ENCODE measurements at places on chromosomes 16 and 17.

- no peak for DNase-seq
These were observed 1.5 kb upstream of the RNF157 start for GRCh38 chr17:76241691-76242255.

DNA sequence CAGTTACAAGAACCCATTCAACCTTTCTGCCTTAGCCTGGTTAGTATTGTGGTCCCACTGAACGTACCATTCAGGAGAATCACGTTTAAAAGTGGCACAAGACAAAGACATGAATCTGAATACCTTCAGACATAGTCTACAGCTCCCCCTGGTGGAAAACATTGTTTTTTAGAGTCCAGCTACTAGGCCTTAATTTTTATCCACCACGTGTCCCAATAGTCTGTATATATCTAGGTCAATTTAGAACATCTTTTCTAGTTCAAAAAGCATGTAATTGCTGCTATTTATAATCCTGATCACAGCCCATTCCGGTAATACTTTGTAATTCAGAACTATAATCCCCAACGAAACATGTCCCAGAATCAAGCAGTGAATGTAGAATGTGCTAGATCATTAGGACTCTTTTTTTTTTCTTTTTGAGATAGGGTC lies 13.7 kb upstream of the GUCY2D start:
- peak; percentile 16 for DNase-seq

- DNase-seq = no peak
These were observed 102.8 kb upstream of the CCL1 start for GRCh38 chr17:34465789-34466188.

DNA sequence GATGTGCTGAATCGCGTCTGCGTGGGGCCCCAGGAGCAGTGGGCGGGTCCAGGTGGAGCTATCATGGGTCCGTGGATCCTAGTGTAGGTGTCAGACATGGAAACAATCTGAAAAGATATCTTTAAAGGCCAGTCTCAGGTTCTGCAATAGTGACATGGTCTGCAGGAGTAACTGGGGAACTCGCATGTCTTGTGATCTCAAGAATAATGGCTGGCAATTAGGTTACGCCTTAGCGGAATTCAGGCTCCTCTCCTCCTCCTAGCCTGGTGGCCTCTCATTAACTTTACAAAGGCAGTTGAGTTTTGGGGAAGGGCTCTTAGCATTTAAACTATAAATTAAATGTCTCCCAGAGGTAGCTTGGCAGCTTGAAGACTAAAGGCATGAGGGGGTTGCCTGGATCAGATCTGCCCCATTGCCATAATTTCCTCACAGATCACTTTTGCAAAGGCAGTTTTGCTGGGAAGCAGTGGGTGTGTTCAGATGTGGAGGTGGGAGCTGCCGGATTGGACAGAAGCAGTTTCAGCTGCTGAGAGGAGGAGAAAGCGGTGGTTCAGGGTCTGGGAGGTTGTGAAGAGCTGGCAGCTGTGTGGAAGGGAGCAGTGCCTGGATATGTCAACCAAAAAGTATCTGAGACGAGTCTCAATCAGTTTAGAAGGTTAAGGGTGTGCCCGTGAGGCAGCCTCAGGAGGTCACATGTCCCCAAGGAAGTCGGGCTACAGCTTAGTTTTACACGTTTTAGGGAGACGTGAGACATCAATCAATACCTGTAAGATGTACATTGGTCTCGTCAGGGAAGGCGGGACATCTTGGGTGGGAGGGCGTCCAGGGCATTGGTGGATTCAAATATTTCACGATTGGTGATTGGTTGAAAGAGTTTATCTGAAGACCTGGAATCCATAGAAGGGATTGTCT lies 2.7 kb downstream of the TBCD start:
- DNase-seq = no peak

DNA sequence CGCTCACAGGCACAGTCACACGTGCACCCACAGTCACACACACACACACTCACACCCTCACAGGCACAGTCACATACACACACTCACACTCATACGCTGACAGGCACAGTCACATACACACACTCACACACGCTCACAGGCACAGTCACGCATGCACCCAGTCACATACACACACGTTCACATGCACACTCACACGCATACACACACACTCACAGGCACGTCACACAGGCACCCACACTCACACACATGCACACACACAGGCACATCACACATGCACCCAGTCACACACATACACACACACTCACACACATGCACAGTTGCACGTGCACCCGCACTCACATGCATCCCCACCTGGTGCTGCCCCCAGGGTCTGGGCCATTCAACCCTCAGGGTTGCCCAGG lies 46.1 kb upstream of the CBFA2T3 start:
- no peak for DNase-seq

DNA sequence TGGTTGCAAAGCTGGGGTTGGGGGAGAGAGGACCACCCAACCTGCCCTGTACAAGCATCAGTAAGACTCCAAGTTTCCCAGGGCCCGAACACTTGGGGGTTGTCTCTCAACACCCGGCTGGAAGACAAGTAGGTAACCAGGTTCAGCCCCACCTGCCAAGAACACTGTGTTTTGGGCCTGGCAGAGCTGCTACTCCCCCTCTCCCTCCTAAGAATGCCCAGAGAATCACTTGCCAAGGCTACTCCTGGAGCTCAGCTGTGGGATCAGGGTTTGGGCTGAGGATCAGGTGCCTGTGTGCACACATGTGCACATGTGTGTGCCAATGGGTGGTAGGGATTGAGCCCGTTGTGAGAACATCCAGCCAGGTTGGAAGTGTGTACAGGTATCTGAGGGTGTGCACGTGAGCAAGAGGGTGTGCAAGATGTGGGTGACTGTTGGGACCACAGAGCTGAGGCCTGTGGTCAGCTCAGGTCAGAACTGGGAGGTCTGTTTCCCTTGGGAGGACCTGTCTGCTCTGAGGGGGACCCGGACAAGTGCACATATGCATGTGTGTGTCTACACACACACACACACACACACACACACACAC lies 2.3 kb downstream of the HSD11B2 start:
- DNase-seq = no peak

GRCh38 chr17:64326420-64327054 lies 63.5 kb upstream of the TEX2 start:
- DNase-seq = no peak

DNA sequence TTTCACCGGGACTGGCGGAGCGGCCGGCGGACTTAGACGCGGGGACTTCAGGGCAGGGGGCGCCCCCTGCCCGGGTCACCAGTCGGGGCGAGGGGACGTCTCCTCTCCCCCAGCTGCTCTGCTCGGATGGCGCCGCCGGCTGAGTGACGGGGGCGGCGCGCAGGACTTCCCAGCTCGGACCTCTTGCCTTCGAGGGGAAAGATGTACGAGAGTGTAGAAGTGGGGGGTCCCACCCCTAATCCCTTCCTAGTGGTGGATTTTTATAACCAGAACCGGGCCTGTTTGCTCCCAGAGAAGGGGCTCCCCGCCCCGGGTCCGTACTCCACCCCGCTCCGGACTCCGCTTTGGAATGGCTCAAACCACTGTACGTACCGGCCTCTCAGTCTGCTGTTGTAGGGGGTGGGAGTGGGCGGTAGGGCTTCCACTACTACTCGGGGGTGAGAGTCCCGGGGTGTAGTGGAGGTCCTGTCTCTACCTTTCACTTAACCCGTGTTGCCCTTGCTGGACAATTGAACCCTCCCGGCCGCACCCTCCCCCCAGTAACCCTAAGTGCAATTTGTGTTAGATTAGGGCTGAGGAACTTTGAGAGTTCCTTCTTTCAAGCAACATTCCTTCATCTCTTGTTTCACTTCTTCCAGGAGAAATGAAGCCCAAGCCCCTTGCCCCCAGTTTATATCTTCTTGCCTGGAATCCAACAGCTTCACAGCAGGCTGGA lies 21.9 kb downstream of the GJD3 start:
- no peak for DNase-seq

GRCh38 chr17:20174588-20175265 lies 165.6 kb downstream of the SPECC1 start:
- no peak for DNase-seq

DNA sequence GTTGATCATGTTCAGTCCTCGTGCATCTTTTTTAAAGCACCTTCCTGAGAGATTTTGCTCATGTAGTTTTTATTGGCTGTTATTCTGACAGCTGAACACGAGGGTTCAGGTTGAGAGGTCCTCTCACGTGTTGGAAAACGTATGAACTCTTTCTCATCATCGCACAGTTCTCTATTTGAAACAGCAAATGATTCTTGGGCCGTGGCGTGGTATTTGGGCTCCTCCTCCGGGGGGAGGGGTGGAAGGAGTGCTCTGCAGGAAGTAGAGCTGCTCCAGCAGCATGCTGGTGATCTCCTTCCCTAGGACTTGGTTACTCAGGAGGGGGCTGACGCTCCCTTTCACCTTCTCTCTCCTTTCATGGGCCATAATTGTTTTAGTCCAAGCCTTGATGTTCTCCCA lies 70.4 kb downstream of the KSR1 start:
- DNase-seq = no peak

GRCh38 chr17:16381496-16381820 lies 567 bp downstream of the UBB start:
- peak; percentile 14 for DNase-seq

DNA sequence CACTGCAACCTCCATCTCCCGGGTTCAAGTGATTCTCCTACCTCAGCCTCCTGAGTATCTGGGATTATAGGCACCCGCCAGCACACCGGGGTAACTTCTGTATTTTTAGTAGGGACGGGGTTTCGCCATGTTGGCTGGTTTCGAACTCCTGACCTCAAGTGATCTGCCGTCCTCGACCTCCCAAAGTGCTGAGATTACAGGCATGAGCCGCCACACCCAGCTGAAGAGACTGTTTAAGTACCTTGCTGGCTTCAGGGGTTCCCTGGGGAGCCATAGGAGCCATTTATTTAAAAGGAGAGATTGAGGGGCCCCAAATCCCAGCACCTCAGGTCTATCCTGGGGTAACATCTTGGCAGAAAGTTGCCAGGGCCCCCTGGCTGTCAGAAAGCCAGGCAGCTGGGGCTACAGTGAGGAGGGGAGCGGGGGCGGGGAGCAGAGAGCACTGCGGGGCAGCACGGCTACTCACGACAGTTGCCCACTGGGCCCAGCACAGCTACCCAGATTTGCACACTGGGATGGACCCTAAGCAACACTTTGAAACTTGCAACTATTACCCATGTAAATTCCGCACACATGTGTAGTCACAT lies 1.6 kb downstream of the SNAI3 start:
- no peak for DNase-seq

GRCh38 chr16:31199430-31200041 lies 3.0 kb downstream of the PYCARD start:
- DNase-seq = no peak

- DNase-seq = no peak
These were observed 16.5 kb upstream of the SLC35G3 start for GRCh38 chr17:35210741-35211140.

GRCh38 chr17:80772906-80773242 lies 218.8 kb upstream of the CHMP6 start:
- DNase-seq = no peak

GRCh38 chr17:41058741-41059140 lies 1.2 kb downstream of the KRTAP2-3 start:
- no peak for DNase-seq

DNA sequence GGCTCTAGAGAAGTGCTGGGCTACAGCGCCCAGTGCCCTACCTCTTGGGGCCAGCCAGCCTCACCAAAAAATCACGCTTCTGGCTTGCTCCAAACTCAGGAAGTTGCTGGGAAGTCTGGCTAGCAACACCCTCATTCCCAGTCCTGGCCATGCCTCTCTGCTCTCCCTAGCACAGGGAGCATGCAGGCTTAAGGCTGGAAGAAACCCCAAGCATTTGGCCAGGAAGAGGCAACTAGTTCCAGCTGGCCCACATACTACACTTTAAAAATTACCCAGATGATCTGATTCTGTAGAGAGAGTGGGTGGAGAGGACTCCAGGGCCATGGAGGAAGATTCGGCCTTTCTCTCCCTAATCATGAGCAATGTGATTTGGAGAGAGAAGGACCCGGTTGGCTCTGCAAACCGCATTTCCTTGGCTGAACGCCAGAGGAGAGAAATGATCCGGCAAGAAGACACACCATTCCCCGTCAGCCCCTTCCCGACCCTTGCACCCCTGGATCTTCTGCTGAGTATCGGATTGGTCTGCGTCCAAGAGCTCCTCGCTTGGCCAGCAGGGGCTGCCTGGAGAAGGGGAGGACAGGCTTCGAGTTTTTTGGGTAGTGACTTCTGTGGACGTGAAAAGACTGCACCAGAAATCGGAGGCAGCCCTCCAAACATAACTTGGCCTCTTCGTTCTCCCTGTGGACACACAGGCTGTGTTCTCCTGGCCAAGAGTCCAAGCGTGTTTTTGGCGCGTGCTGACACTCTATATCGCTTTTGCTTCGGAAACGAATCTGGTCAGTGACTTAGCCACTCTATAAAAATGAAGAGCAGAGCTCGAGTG lies 406.3 kb downstream of the WWOX start:
- no peak for DNase-seq

- no peak for DNase-seq
These were observed 9.2 kb downstream of the BFAR start for GRCh38 chr16:14641926-14642325.

GRCh38 chr17:58265902-58266875 lies 14.5 kb downstream of the MPO start:
- no peak for DNase-seq

DNA sequence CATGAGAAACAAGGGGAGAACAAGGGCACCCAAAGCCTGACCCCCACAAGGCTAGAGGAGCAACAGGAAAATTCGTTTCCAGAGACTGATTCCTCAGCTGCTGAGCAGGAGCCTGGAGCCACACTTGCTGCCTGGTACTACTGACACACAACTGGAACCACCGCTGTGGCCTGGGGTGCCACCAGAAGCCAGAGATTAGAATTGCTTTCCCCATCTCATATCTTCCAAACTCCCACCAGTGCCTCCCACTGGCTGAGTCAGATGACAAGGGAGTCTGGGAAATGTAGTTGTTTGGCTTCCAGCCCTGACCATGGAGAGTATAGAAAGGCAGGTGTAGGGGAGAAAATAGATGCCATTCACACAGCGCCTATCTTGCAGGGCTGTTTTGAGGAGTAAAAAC lies 4.1 kb upstream of the TMEM11 start:
- no peak for DNase-seq

DNA sequence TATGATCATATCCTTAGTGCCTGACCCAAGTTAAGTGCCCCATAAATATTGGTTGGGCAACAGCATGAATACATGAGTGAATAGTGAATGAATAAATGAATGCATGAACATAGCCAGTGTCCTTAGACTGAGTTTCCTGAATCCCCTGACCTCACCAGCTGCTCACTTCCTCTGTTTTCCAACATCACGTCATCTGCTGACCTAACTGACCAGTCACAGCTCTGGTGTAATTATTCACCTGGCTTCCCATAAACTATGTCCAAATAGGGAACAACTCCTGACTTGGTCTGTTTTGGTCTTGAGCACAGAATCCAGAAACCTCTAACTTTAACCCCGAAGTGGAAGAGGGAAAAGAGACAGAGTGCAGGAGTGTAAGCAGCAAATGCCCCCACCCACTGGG lies 83.4 kb downstream of the ASIC2 start:
- no peak for DNase-seq

- no peak for DNase-seq
These were observed 4.6 kb upstream of the HOXB4 start for GRCh38 chr17:48582750-48583069.

GRCh38 chr17:42246515-42246914 lies 29.7 kb downstream of the STAT5B start:
- DNase-seq = no peak
